ENCODE measurements at places on chromosomes 16 and 17.

- peak; percentile 67 for DNase-seq
Observed at GRCh38 chr17:77892469-77893143, 65.9 kb upstream of the TNRC6C start.

DNA sequence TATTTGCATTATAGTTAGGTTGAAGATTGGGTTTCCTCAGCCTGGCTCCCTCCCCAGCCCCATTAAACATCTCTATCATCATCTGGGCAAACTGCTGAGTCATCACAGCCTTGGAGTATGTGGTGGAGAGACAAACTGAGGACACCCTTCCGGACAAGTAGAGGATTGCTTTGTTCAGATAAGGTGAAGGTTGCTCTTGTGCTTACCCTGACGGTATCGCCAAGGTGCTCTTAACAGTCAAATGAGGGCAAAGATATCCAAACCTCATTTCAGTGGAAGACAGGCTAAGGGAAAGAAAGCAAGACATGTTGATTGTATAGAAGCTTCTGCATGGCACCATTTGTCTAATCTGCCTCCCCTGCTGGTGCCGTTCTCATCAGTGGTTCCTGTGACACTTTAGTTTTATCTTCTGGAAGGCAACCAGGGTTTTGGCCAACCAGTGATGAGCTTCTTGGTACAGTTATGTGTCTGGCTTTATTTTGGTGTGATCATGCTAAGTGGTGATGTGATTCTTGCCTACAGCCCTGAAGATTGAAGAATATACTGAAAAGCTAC is 56.9 kb upstream of the LGALS9 start:
- DNase-seq: peak; percentile 2

DNA sequence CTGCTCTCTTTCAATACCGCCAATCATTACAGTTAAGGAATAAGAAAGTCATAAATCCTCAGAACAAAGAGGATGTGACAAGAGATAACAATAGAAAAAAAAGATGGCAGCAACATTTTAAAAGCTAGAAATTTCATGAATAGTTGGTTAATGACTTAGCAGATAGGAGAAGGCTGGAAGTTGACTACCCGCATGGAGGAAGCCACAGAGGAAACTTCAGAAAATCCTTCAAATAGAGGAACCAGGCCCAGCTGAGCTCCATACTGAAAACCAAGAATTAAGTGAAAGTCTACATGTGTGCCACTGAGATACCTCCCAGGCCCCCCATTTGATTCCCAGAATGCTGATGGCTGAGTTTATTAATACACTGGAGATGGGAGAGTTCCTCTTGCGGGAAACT is 109.3 kb downstream of the GSG1L start:
- DNase-seq: no peak

DNA sequence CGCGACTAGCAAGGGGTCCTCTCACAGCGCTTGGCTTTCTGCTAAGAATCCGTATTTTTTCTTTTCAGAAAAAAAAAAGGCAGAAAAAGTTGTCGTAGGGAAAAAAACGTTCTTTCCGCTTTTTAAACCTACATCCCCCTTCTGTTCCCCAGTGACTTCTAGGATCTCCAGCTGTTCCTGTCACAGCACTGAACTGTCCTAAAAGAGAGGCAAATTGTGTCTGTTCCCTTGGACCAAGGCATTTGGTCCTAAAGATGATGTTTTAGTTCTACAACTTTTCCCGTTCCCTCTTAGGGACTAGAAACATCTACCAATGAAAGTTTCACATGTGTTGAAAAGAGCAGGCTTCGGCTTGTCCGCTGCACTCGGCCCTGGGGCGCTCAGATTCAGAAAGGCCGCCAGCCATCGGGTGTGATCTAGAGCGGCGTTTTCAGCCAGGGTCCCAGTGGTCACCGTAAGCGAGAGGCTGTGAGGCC is 100.7 kb upstream of the CHMP6 start:
- DNase-seq: no peak

DNA sequence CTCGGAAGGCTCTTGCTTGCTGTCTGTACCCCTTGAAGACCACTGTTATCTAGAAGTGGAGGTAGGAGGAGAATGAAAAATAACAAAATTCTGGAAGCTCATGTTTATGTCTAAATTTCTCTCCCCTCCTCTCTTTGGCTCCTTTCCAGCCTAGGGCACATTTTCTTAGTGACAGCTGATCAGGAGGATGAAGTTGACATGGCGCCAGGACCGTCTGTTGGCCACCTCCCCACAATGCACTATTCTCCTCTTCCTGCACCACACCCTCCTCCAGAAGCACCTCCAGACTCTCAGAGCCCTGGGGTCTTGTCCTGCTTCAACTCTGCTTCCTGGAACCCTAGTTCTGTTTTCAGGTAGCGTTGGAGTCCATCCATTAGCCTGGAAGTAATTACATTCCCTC is 25.5 kb upstream of the SSTR2 start:
- DNase-seq: no peak

GRCh38 chr17:13265311-13265710 is 247.5 kb upstream of the ELAC2 start:
- no peak for DNase-seq

DNA sequence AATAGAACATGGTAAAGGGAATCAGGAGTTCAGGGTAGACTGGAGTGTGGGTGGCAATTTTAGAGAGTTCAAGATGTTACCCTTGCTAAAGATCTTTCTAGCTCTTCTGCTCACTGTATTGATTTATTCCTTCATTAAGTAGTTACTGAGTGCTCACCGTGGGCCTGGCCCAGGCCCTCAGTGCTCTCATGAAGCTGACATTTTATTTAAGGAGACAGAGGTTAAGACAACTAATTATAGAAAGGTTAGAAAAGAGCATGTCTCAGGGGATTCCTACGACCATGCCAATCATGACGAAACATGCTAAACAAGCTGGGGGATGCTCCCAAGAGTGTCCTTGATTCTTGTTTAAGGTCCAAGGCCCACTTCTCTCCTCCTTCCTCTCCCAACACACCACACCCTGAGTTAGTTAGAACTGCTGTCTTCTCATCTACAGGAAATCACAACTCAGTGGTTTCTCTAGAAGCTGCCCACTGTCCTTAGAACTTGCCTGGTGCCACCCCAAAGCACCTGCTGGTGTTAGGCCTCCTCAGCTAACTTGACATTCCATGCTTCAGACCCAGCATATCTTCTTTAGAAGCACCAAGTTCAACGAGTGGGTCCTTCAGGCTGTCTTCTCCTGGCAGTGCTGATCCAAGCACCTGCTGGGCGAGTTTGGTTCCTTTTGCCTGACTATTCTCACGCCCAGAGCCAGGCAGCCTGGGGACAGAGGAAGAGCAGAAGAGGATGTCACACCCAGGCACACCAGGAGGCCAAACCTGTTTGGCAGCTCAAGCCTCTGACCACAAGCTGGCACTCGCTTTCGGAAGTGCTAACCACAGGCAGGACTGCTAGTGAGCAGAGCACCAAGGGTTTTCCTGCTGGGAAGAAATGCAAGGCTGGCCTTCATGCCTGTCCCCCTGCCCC is 79.0 kb downstream of the GAS7 start:
- no peak for DNase-seq

Measured in chondrocyte (in vitro differentiated cells).